ENCODE measurements at places on chromosomes 4 and X.

- DNase-seq = no peak
These were observed 97.8 kb upstream of the TENM3 start for GRCh38 chr4:182145334-182145905.

GRCh38 chr4:110414561-110414920 is 61.4 kb upstream of the ENPEP start:
- no peak for DNase-seq

DNA sequence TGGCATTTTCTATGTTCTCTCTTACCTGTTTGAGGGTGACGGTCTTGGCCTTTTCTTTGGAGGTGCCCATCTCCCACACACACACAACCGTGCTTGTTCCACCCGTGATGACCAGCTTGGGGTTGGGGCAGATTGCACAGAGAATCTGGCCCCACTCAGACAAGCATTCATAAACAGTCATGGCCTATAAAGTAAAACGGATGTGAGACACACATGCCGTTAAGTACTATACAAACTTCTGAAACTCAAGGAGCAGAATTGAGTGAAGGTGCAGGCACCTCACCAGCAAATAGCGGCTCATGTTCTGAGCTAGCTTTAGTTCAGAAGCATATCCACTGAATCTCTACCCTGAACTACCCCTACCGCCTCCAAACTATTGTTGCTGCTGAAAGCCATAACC is 107.6 kb downstream of the CDS1 start:
- DNase-seq = no peak

DNA sequence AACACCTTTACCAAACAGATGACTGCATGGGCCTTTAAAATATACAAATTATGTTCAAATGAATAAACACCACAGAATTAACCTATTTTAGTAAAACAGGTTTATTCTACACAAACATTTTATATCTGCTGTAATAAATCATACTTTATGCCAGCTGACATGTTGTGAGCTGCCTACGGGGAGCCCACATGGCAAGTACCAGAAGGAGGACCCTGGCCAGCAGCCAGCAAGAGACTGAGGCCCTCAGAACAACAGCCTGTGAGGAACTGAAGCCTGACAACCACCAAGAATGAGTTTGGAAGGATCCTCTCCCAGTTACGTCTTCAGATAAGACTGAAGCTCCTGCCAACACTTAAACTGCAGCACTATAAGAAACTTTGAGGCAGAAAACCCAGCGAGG is 377.0 kb downstream of the PDGFC start:
- DNase-seq = peak; percentile 20

DNA sequence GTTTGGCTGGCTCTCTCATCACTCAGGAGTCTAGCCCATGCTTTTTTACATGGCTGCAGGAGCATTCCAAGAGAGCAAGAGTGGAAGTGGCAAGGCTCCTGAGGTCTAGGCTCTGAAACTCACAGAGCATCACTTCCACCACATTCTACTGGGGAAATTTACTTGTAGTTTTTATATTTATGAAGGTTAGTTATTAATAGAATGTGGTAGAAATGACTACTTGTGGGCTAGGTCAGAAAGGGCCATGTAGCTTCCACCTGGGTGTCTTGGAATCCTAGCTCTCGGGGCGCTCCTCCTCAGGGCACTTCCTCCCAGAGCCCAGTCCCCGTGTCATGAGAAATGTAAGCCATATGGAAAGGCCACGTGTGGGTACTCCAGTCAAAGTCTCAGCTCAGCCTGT is 127.0 kb upstream of the CASK start:
- no peak for DNase-seq

GRCh38 chr4:87499403-87500091 is 29.6 kb downstream of the SPARCL1 start:
- DNase-seq = no peak

GRCh38 chrX:19627533-19627932 is 112.2 kb upstream of the MAP3K15 start:
- no peak for DNase-seq

- no peak for DNase-seq
These were observed 189.1 kb downstream of the SPCS3 start for GRCh38 chr4:176508780-176509331.

DNA sequence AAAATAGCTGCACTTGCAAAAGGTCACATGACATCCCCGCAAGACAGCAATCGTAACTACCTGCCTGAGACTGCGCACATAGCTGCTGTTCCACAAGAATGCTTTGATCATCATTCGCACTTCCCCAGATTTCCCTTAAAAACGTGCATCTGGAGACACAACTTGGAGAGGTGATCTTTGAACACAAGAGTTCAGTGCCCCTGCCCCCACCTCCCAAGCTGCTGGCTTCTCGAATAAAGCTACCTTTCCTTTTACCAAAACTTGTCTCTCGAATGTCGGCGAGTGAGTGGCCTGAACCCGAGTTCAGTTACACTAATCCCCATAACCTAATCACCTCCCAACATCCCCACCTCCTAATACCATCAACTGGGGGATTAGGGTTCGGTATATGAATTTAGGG is 14.4 kb upstream of the MRFAP1 start:
- no peak for DNase-seq

DNA sequence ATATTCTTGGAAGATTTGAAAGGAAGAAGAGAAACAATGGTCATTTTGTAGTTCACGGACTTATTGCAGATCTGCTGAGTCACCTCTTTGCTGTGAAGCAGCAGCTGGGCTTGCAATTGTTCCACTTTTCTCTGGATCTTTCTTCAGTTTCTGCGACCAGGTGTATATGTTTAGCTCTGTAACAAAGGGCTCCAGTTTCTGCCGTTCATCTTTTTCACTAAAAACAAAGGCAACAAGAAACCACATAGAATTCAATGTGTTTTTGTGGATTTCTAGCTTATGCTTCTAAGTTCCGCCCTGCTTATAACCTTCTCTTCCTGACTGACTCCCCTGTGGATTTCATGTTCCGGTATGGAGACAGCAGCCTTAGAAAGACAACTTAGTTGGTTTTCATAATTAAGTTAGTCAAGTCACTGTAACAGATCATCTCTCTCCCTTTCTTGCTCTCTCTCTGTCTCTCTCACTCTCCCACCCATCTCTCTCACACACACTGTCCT is 121.6 kb upstream of the EPHA5 start:
- DNase-seq = no peak

- no peak for DNase-seq
These were observed 237.2 kb upstream of the FSTL5 start for GRCh38 chr4:162401021-162401420.

DNA sequence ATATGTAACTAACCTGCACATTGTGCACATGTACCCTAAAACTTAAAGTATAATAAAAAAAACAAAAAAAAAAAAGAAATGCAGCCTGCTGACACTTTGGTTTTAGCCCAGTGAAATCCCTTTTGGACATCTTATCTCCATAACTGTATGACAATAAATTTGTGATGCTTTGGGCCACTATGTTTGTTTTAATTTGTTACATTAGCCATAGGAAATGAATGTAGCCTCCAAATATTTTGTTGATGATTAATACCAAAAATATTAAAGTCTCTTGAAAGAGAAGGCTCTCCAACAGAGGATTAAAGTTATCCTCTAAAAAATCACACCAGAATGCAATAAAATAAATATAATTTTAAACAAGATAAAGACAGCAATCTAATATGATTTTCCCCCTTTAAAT is 852.7 kb upstream of the SLIT2 start:
- DNase-seq = no peak

DNA sequence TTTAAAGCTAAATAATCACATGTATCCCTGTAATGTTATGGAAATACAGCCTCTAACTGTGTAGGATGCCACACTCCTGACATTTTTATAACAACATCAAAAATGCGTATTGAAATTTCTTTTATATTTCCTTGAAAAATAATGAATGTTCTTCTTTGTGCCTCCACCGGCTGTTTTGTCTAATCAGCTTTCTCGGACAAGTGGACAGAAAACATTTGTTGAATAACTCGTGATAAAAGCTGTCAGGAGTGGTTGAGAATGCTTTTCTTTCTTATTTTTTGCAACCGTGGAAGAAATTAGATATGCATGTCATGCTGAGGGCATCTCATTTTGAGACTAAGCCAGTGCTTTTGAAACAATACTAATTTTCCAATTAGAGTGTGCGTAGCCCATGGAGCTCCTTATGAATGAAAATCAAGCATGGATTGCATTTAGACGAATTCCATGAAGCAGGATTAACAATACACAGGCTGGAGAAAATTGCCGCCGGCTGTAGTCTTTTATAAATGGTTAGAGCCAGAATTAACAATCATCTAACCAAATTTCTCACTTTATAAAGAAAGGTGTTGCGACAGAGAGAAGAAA is 614.5 kb upstream of the LCORL start:
- no peak for DNase-seq

- DNase-seq = no peak
These were observed 24.9 kb downstream of the TMEM131L start for GRCh38 chr4:153490985-153491483.

- DNase-seq = no peak
These were observed 15.3 kb downstream of the MID2 start for GRCh38 chrX:107840971-107841370.

DNA sequence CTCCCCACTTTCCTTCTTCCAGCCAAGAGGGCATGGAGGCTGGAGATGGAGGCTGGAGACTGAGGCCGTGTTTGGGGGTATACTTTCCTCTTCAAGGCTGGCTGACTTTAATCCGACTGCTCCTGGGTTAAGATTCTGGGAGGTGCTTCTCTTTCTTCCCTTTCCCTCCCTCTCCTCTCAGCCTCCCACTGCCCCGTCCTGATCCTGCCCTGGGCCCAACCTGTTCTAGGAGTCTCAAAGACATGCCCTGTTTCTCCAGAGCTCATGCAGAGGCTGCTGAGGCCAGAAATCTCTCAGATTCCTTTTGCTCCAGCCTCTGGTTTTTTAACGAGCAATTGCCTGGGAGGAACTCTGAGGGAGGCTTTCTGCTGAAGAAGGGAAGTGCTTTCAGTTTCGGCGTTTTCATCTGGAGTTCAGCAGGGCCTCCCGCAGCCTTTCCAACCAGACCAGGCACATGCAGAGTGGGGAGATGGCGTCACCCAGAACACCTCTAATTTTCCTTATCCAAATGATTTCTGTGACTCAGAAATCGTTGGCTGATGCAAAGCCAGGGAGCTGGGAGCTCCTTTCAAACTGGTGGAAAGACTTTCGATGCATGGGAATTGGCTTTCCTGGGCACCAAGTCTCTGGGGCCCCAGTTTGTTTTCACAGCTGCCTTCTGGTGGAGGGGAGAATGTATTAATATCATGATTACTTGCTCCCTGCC is 34.5 kb upstream of the FAM9C start:
- peak; percentile 41 for DNase-seq

DNA sequence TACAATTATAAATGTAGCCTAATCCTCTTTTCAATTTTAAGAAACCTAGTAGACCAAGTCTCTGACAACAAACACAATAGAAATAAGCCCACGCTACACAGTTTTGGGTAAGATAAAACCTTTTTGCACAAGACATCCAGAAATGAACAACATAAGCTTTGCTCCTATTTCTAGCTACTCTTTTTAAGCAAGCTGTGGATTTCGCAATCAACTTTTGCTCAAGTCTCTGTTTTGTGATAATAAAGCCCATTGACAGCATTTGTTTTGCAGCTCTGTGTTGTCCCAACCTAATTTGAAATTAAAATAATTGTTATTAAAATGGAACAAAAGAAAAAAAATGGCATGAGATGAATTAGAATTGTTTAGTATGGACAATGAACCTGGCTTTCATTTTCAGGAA is 287.9 kb upstream of the PUDP start:
- DNase-seq = no peak

DNA sequence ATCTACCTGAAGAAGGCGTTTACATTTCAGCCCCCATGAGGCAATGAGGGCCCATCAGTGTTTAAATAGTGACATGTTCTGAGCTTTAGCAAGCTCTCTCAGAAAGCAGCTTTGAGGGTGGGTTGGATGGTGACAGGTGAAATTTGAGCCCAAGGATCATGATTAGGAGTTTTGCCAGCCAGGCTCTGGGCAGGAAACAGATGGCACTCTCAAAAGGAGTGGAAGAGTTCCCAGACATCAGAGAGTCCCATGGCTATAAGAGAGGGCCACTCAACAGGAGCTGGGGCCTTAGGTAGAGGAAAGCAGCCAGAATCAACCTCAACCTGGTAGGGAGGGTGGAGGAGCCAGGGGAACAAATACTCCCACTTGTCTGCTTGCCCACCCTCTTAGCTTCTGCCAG is 499.8 kb downstream of the MID1IP1 start:
- DNase-seq = no peak

DNA sequence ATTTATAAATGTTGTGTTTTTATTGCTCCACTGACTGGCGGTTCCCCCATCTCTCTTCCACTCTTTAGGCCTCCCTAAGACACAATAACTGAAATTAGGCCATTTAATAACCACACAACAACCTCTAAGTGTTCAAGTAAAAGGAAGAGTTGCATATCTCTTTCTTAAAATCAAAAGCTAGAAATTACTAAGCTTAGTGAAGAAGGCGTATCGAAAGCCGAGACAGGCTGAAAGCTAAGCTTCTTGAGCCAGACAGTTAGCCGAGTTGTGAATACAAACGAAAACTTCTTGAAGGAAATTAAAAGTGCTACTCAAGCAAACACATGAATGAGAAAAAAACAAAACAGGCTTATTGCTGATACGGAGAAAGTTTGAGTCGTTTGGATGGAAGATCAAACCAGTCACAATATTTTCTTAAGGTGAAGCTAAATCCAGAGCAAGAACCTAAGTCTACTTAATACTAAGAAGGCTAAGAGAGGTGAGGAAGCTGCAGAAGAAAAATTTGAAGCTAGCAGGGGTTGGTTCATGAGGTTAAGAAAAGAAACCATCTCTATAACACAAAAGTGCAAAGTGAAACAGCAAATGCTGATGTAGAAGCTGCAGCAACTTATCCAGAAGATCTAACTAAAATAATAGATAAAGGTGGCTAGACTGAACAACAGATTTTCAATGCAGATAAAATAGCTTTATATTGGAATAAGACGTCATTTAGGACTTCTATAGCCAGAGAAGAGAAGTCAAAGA is 194.0 kb upstream of the TTC29 start:
- DNase-seq = no peak

- no peak for DNase-seq
These were observed 60.6 kb downstream of the GABRA2 start for GRCh38 chr4:46329118-46329976.

DNA sequence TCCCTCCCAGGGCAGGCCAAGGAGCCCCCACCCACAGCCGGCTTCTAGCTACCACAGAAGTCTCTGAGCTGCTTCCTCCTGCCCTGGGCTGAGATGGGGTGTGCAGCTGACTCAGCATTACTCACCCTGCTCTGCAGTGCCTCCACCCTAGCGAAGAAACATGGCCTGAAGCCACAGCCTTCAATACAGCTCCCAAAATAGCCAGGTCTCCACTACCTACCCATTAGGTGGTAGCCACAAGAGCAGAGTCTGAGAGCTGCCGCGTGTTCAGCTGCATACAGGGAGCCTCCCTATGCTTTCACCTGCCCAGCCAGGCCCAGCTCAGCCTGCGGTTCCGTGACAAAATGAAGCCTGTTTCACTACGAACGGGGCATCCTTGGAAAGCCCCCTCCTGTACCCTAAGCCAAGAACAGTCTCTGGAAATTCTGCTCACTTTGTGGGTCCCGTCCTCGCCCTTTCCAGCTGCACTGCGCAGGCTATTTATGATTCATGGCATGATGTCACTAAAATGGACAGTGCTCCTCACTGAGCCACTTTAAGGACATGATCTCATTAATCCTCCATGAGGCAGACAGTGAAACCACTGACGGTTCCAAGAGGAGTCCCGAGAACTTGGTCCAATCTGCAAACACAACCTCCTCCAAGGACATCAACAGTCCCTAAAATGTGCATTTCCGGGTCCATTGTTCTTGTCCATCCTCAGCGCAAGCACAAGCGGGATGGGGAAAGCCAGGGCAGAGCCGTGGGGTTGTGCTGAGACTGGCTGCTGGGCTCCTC is 20.2 kb downstream of the WDR1 start:
- DNase-seq = peak; percentile 53

- no peak for DNase-seq
These were observed 127.6 kb upstream of the RBPJ start for GRCh38 chr4:26192899-26193869.

- DNase-seq = no peak
These were observed 1428.0 kb downstream of the PCDH7 start for GRCh38 chr4:32148111-32148666.

Measured in ovary (tissue), 10 donors.